ENCODE measurements at places on chromosomes 11 and 22. TPM values are rescaled to one million over a fixed set of nuclear protein-coding genes. Genes with fewer than 3 reads are reported as not detected.
A peak's percentile ranks its signal among the peaks of the same experiment; 100 is the strongest.

DNA sequence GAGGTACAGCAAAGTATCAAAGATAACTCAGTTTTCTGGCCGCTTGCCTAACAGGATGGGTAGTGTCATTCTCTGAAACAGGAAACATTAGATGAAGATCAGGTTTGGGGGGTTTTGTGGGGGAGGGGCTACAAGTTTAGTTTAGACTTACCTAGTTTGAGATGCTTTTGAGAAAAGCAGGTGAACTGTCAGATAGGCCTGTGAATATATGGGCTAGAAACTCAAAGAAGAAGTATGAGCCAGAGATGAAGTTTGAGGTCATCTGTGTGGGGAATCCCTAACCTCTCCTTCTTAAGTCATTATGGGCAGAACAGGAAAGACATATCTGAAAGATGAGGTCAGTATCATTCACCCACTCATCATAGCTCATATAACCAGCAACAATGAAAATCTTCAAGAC lies 11.9 kb downstream of the HOATZ start:
- DNase-seq = no peak

GRCh38 chr22:39117585-39118191 lies 20.6 kb downstream of the APOBEC3H start:
- DNase-seq = no peak

- DNase-seq = no peak
Observed at GRCh38 chr11:111162305-111162704, 83.2 kb upstream of the POU2AF2 start.

DNA sequence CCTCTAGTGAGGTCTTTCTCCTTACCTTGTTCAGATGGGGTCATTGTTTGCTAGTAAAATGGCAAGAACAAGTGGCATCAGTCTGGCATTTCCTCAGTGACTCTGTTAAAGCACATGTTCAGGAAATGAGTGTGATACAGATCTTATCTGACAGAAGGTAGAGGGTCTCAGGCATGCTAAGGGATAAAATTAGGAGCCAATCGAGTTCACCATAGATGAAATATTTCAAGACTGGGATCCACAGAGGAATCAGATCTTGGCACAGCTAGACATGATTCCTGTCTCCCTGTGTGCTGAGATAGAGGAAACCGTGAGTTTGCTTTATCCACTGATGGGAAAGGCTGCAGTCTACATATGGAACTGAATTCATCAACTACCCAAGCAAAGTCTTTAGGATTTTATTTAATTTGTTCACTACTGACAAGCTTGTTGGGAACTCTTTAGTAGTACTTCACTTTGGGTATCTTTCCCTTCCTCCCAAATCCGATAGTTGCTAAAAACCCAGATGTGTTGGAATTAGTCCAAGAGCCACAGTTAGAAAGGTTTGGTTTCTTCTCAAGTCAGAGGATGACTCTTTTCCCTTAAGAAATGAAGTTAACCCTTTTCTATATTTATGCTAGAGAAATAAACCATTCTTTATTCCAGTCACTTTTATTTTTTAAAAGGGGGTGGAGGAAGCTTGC lies 18.4 kb downstream of the FAM118B start:
- no peak for DNase-seq

- DNase-seq = peak; percentile 74
Observed at GRCh38 chr11:125315079-125315740, 150.7 kb downstream of the PKNOX2 start.

- no peak for DNase-seq
Observed at GRCh38 chr22:30444632-30445437, 19.3 kb downstream of the MTFP1 start.

DNA sequence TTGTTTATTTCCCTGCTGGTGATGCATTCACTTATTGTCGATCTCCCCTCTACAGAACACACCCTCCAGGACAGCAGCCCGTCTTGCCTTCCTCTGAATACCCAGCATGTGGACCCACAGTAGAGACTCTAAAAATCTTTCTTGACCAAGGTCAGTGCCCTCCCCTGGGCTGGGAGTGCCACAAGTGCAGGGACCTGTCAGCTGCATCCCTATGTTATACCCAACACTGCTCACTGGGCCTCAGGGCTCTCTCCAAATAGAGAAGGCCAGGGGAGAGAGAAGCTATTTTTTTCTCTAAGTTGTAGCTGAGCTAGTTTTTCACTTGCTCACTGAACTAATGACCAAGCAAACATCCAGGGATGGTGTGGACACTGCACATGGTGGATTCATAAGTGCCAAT lies 9.8 kb downstream of the KCNJ1 start:
- no peak for DNase-seq

DNA sequence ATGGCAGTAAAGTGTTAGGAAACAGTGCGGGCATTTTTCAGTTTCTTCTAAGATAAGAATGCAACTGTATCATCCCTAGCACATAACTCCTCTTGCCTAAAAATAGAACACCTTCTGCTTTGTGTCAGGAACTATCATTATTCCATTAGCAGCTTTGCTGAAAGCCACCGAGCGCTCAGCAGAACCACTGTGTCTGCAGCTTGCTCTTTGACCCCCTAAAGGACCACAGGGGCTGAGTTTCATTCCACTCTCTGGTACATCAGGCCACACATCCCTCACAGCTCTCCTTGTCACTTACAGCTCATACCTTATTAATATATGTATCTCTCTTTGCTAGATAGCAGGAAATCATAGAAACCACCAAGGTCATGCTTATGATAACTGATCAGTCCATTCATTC lies 360.2 kb downstream of the KCNA4 start:
- no peak for DNase-seq

GRCh38 chr11:79520086-79520485 lies 79.3 kb upstream of the TENM4 start:
- DNase-seq = no peak

DNA sequence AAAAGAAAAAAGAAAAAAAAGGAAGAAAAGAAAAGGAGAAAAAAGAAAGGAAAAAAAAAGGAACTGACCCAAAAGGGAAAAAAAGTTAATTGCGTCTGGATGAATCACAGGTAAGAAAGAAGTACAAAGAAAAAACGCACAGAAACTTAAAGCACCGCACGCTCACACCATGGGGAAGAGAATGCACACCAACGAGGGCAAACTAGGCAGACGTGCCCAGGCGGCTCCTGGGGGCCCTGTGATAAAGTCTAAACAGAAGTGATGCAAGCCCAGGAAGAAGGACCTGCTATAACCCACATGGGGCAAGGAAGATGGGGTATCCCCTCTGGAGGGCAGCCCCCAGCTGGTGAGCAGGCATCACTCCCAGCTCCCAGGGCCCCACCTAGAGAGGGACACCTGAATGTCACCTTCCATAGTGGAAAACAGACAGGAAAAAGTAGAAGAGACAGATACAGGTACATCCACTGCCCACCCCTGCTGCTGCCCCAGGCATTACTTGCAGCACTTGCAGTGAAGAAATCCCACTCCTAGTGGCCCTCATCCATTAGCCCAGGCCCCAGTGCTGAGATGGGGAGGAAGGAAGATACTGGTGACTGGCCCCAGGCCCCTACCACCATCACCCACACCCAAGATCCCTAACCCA lies 28.9 kb downstream of the NAP1L4 start:
- DNase-seq = no peak

- no peak for DNase-seq
Observed at GRCh38 chr22:24290459-24290858, 19.8 kb downstream of the SPECC1L start.

GRCh38 chr11:133492895-133493294 lies 39.4 kb downstream of the OPCML start:
- DNase-seq = no peak

DNA sequence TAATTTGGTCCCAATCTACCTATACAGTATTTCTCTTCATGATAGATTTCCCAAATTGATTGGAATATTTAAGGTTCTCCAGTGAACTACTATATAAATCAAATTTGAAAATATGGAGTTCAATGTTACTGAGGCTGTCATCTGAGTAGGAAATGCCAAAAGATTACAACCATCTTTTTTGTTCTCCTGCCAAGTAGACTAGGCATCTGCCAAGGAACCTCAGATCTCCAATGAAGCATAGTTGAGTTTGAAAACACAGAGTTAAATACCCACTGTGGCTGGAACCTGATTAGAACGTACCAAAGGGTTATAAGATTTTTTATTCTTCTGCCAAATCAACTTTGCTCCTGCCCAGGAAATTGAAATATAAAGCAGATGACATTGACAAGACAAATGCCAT lies 330.9 kb downstream of the CNTN5 start:
- no peak for DNase-seq

TAF6L gene
- total RNA-seq = 9.2 TPM

OR8G1 gene
- not detected for total RNA-seq

GTF2H1 gene
- 24.4 TPM for total RNA-seq

VPREB1 gene
- total RNA-seq = not detected

SYT7 gene
- total RNA-seq = 23.7 TPM

CARD10 gene
- 8.3 TPM for total RNA-seq

TBX1 gene
- total RNA-seq = 3.2 TPM
